GM23248 (cell line): ENCODE measurements at places on chromosomes 6 and 20. TPM values are rescaled to one million over a fixed set of nuclear protein-coding genes. Genes with fewer than 3 reads are reported as not detected.

DNA sequence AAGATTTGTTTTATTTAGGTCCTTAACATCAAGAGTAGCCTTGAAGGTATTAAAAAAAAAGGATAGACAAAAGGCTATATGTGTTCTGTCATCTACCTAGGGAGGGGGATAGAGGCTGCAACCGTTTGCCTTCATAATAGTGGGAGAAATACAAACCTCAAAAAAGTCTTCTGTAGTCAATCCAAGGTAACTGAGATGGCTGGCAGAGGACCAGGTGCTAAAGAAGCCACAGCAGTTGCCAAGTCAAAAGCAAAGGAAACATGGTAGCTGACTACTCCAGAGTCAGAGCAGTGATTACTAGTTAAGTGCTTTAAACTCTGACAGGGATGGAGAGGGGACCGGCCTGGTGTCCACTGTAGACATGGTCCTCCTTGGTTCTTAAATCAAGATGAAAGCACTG lies 249.4 kb downstream of the PTPRK start:
- DNase-seq, result no peak

DNA sequence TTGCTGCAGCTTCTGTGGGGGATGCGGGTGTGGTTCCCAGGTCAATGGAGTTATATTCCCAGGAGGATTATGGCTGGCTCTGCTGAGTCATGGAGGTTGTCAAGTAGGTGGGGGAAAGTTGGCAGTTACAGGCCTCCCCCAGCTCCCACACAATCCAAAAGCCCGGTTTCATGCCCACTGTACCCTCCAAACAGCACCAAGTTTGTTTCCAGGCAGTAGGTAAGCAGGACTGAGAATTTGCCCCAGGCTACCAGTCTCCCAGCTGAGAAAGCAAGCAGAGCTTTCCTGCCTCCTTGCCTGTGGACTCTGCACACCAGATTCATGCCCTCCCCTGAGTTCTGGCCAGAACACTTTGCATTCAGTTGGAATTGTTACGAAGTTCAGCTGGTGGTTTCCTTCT lies 578.2 kb downstream of the MEI4 start:
- no peak for DNase-seq

- peak; percentile 2 for DNase-seq
Observed at GRCh38 chr6:1856381-1856780, 246.7 kb downstream of the FOXC1 start.

NTSR1 gene
- not detected in 2 replicates for polyA plus RNA-seq

DCDC2 gene
- polyA plus RNA-seq, result not detected in 2 replicates

MED20 gene
- 24.2 and 25.5 TPM in 2 replicates for polyA plus RNA-seq
